Activated naive CD4-positive, alpha-beta T cell treated with anti-CD3 and anti-CD28 coated beads for 36 hours (primary cell): ENCODE measurements at places on chromosomes 11 and 22.

- H3K36me3 ChIP-seq = peaks cover 25% of the 10 kb centered on the region
- no peaks in the 10 kb centered on the region for H3K4me1 ChIP-seq
- H3K27me3 ChIP-seq = no peaks in the 10 kb centered on the region
- H3K4me3 ChIP-seq = no peak overlapping the region
- DNase-seq = no peak
Observed at GRCh38 chr11:74084796-74085541, 76.1 kb upstream of the UCP3 start.

- H3K4me1 ChIP-seq = no peaks in the 10 kb centered on the region
- H3K27me3 ChIP-seq = peaks cover 8% of the 10 kb centered on the region
- no peak for DNase-seq
- H3K27ac ChIP-seq = no peak overlapping the region
- H3K36me3 ChIP-seq = no peaks in the 10 kb centered on the region
- no peak overlapping the region for H3K4me3 ChIP-seq
Observed at GRCh38 chr11:110850846-110851245, 138.6 kb upstream of the ARHGAP20 start.

DNA sequence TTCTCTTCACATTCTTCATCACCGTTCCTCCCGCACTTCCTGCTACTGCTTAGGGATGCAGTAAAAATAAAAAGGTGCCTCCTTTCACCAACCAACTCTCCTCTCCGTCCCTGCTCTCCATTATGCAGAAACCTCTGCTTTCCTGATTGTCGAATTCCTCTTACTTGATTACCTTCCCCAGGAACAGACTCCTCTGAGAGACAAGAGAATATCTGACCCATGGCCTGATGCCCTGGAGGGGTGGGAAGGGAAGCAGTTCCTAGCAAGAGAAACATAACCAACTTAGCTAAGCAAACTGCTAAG is 80.9 kb downstream of the TRIM29 start:
- no peaks in the 10 kb centered on the region for H3K4me1 ChIP-seq
- peaks cover 10% of the 10 kb centered on the region for H3K27me3 ChIP-seq
- no peak overlapping the region for H3K4me3 ChIP-seq

GRCh38 chr11:64900263-64900678 is 16.7 kb downstream of the ATG2A start:
- H3K27me3 ChIP-seq = no peaks in the 10 kb centered on the region
- H3K4me1 ChIP-seq = peaks cover 22% of the 10 kb centered on the region
- DNase-seq = peak; percentile 86
- H3K4me3 ChIP-seq = no peak overlapping the region

GRCh38 chr11:91932151-91932821 is 292.3 kb upstream of the FAT3 start:
- no peaks in the 10 kb centered on the region for H3K27me3 ChIP-seq
- no peak overlapping the region for H3K4me3 ChIP-seq
- no peak for DNase-seq
- H3K27ac ChIP-seq = no peak overlapping the region
- H3K4me1 ChIP-seq = no peaks in the 10 kb centered on the region
- H3K36me3 ChIP-seq = no peaks in the 10 kb centered on the region

DNA sequence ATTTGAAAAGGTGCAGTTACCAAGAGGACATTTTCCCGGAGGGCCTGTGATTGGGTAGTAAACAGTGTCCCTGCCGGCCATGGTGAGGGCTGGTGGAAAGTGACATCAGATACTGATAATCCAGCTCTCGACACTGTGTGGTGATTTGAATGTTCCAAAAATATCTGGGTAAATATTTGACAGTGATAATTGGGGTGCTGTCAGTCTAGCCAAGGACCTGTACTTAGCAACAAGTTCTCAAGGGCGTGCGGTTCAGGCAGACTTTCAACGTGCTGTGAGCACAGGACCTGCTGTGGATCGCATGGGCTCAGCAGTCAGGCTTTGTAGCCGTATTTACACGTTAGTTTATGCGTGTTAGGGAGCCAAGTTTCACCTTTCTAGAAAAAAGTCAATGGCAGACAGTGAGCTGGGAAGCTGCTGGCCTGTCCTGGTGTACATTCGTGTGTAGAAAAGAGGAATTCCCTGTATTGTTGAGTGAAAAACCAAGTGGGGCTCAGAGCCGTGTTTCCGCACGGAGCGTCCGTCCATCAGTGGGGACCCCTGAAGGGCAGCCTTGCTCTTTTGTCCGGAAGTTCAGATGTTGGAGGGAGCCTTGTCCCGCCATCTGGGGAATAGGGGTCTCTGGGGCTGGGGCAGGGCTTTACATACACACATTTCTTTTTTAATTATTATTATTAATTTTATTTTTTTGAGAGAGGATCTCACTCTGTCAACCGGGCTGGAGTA is 11.3 kb downstream of the TRMU start:
- H3K27ac ChIP-seq = no peak overlapping the region
- H3K4me1 ChIP-seq = no peaks in the 10 kb centered on the region
- no peak overlapping the region for H3K4me3 ChIP-seq
- no peak for DNase-seq

GRCh38 chr11:66317723-66318599 is 1.1 kb upstream of the CD248 start:
- H3K4me3 ChIP-seq = peak overlapping the region; percentile 53
- no peaks in the 10 kb centered on the region for H3K36me3 ChIP-seq
- H3K4me1 ChIP-seq = peaks cover 66% of the 10 kb centered on the region
